ENCODE measurements at places on chromosomes 4 and X. TPM values are rescaled to one million over a fixed set of nuclear protein-coding genes. Genes with fewer than 3 reads are reported as not detected.

WDR17 gene
- 4.2 TPM for total RNA-seq

CNKSR2 gene
- total RNA-seq, result 3.8 TPM

AMTN gene
- 3.3 TPM for total RNA-seq

SORBS2 gene
- total RNA-seq, result 36.5 TPM

S100G gene
- not detected for total RNA-seq

RASGEF1B gene
- 34.7 TPM for total RNA-seq

GRCh38 chrX:153379971-153380581 lies 21.1 kb downstream of the PNMA6E start:
- H3K36me3 ChIP-seq, result no peaks in the 10 kb centered on the region
- DNase-seq, result no peak
- no peak overlapping the region for H3K4me3 ChIP-seq
- H3K4me1 ChIP-seq, result no peaks in the 10 kb centered on the region

DNA sequence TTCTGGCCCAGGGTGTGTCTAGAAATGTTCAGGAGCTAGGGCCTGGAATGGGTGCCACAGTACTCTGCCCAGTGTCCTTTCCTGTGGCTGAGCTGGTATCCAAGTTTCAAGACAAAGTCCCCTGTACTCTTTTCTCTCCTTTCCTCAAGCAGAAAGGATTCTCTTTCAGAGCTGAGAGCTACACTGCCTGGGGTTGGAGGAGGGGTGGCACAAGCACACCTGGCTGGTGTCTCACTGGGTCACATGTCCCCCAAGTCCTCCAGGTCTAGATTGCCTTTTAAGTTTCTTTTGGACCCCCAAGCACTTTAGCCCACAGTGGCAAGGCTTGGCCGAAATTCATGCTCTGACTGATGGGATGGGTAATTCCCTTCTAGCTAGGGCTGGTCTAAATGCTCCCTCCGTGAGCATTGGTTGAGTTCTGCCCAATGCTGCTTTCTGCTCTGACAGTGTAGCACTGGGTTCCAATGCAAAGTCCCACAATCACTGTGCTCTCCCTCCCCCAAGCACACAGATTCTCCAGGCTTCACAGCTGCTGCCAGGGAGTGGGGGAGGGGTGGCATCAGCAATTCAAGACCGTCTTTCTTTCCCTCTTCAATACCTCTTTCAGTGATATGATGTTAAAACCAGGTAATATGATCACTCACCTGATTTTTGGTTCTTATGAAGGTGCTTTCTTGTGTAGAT lies 47.8 kb downstream of the BEX3 start:
- no peak overlapping the region for H3K4me3 ChIP-seq
- no peaks in the 10 kb centered on the region for H3K36me3 ChIP-seq

- H3K36me3 ChIP-seq, result no peaks in the 10 kb centered on the region
- DNase-seq, result no peak
- peaks cover 92% of the 10 kb centered on the region for H3K27me3 ChIP-seq
- no peak overlapping the region for H3K4me3 ChIP-seq
- peak overlapping the region; percentile 8 for H3K27ac ChIP-seq
- H3K4me1 ChIP-seq, result peaks cover 31% of the 10 kb centered on the region
Measured at GRCh38 chr4:80195441-80196140, 1.7 kb upstream of the PRDM8 start.

DNA sequence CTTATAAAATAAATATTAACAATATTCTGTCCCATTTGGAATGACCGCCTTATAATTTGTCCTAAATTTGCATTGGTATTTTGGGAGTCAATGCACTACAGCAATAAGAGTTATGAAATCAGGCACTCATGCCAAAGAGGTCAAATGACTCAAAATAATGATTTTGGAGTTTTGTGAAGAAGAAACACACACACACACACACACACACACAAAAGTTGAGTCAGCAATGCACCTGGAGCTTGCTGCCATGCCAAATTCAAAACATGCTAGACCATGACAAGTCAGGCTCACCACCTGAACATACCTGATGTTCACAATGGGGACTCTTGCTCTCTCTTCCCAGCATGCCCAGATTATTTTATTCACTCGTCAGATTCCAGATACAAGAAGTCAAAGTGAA lies 56.7 kb downstream of the PROM1 start:
- H3K27me3 ChIP-seq, result no peaks in the 10 kb centered on the region
- no peak overlapping the region for H3K4me3 ChIP-seq
- no peak overlapping the region for H3K27ac ChIP-seq
- H3K4me1 ChIP-seq, result no peaks in the 10 kb centered on the region

DNA sequence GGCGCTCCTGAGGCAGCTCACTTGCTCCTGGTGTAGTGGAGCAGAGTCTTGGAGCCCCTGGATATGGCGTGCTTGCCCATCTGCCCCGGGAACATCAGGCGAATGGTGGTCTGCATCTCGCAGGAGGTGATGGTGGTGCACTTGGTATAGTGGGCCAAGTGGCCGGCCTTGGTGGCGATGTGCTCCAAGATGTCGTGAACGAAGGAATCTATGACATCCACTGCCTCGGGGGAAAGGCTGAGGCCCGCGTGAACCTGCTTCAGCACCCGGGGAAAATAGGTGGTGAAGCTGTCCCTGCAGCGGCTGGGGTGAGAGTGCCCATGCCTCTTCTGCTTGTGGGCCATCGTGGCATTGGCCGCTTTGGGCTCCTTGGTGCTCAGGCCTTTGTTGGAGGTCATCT lies 58.1 kb upstream of the TMSB15B start:
- H3K4me1 ChIP-seq, result no peaks in the 10 kb centered on the region
- DNase-seq, result no peak
- no peak overlapping the region for H3K27ac ChIP-seq
- no peak overlapping the region for H3K4me3 ChIP-seq

DNA sequence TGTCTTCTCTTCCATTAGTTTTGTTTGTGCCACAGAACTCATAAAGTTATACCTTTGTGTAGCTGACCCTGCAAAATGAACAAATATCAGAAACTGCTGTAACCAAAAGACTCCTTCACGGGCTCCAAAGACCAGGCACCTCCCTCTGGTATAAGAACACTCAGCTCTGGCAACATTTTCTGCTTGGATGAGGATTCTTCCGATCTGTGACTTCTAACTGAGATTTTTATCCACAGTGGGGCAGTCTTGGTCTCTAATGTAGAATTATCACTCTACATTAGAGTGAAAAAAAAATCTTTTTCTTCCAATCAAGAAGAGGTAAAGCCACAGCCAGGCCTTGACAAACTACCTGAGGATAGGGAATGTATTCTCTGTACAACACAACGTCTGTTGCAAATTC lies 38.5 kb upstream of the PRSS48 start:
- H3K4me1 ChIP-seq, result no peaks in the 10 kb centered on the region
- peak; percentile 42 for DNase-seq
- H3K27ac ChIP-seq, result no peak overlapping the region
- no peaks in the 10 kb centered on the region for H3K27me3 ChIP-seq
- no peaks in the 10 kb centered on the region for H3K36me3 ChIP-seq

GRCh38 chr4:173413036-173413435 lies 14.1 kb upstream of the SCRG1 start:
- H3K27ac ChIP-seq, result peak overlapping the region; percentile 33
- no peak overlapping the region for H3K4me3 ChIP-seq
- no peaks in the 10 kb centered on the region for H3K27me3 ChIP-seq
- H3K36me3 ChIP-seq, result no peaks in the 10 kb centered on the region
- DNase-seq, result no peak
- peaks cover 75% of the 10 kb centered on the region for H3K4me1 ChIP-seq

- no peaks in the 10 kb centered on the region for H3K27me3 ChIP-seq
- no peak for DNase-seq
- no peaks in the 10 kb centered on the region for H3K4me1 ChIP-seq
- H3K27ac ChIP-seq, result peak overlapping the region; percentile 88
Measured at GRCh38 chr4:40238700-40239548, 42.1 kb downstream of the RHOH start.

DNA sequence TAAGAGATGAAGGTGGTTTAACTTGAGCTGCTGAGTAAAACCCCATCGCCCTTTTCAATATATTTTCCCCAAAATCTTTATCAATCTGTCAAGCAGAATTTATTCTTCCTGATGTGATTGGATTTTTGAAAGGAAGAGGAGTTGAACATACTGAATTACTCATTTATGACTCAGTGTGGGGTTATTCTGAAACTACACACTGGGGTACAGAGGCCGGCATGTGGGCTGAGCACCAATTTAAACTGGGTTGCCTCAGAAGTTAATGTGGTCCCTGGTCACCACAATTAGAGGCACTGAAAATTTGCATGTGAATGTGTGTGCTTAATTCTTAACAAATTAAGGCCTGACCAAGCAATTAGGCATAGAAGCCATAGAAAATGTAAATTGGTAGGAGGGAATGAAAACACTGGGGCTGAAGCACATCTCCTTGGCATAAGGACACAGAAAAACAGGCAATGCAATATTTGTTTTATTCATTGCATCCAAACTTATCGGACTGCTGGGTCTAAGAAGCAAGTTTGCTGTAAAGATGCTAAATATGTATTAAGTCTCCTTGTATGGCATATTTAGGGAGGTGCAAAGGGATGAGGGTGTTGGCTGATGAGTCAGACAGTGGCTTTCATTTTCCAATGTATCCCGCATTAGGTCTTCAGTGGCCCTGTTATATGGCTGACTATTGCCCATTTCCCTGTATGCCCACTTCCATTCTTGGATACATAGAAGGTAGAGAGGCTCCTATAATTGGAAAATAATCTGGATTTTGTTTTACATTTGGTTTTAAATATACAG lies 170.9 kb downstream of the IL15 start:
- no peak for DNase-seq
- H3K4me3 ChIP-seq, result no peak overlapping the region

DNA sequence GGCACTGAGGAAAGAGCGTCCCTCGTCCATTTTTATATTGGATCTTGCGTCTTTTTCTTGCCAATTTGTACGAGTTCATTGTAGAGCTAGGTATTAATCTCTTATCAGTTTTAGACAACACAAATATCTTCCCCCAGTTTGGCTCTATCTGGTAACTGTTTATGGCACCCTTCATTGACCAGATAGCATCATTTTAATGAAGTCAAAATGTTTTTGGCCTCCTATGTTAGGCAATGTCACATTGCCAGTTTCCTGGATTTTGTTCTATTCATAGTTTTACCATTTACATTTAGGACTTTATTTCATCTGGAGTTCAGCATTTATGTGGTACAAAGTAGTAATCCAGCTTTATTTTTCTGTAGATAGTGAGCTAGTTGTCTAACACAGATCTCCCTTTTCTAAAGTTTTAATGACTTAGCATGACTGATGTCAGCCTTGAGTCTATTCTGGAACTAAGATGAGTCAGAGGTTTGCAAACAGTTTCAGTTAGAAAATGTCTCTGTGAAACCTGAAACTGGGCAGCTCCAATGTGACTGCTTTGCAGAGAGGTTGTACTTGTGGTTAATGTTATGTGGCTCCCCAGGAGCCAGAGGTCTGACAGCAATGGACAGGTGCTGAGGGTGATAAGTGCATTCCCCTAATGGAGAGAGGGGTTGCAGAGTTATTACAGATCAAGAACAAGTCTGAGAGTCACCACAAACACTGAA lies 5.3 kb upstream of the STBD1 start:
- H3K4me1 ChIP-seq, result peaks cover 5% of the 10 kb centered on the region
- H3K36me3 ChIP-seq, result no peaks in the 10 kb centered on the region
- DNase-seq, result no peak
- no peaks in the 10 kb centered on the region for H3K27me3 ChIP-seq
- H3K4me3 ChIP-seq, result no peak overlapping the region

- no peaks in the 10 kb centered on the region for H3K36me3 ChIP-seq
- no peaks in the 10 kb centered on the region for H3K27me3 ChIP-seq
- H3K4me3 ChIP-seq, result no peak overlapping the region
Measured at GRCh38 chr4:112184438-112184837, 39.2 kb downstream of the FAM241A start.

DNA sequence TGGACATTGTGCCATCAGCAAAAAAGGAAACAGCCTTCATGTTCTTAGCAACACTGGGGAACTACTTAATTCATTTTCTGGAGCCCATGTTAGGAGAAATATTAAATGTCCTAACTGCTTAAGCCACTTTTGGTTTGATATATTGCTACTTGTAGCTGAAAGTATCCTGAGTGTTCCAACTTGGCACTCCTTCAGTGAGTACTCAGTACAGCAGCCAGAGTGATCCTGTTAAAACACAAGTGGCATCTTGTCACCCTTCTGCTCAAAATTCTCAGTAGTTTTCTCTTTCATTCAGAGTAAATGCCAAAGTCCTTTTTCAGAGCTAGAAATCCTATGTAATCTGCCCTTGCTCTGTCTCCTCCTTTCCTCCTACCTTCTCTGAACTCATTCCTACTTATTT lies 522.0 kb downstream of the GRID2 start:
- H3K27me3 ChIP-seq, result no peaks in the 10 kb centered on the region
- H3K36me3 ChIP-seq, result no peaks in the 10 kb centered on the region
- no peak overlapping the region for H3K4me3 ChIP-seq
- H3K27ac ChIP-seq, result no peak overlapping the region

DNA sequence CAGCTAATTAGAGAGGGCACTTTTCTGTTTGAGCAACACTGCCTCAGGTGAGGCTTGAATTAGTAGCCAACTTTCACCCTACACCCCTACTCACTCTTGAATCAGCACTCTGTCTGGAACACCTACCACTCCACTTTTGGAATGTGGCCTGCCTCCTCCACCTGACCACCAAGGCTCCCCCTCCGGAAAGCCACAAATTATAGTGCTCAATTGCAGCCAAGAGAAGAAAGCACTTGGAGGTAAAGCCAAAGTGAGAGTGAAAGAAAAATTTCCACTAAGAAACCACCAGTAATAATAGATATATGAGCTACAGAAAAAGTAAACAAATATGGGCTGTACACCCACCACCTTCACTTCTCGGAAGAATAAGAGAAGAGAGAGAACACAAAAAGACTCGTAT lies 41.1 kb downstream of the PPP3CA start:
- no peaks in the 10 kb centered on the region for H3K36me3 ChIP-seq
- peak overlapping the region; percentile 54 for H3K27ac ChIP-seq
- no peak for DNase-seq
- no peak overlapping the region for H3K4me3 ChIP-seq

DNA sequence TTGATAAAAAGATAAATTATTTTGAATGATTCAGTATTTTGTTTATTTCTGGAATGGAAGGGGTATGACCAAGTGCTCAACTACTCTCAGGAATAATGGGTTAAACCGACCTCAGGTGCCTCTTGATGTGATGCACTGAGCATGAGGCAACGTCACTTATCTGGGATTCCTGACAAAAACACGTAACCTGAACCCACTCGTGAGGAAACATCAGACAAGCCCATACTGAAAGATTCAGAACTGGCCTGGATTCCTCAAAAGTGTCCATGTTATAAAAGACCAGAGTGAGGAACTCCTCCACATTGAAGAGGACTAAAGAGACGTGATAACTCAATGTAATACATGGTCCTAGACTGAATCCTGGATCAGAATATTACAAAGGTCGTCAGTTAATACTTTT lies 144.0 kb downstream of the FNIP2 start:
- no peak overlapping the region for H3K4me3 ChIP-seq
- DNase-seq, result no peak
- no peaks in the 10 kb centered on the region for H3K36me3 ChIP-seq
- H3K4me1 ChIP-seq, result no peaks in the 10 kb centered on the region

DNA sequence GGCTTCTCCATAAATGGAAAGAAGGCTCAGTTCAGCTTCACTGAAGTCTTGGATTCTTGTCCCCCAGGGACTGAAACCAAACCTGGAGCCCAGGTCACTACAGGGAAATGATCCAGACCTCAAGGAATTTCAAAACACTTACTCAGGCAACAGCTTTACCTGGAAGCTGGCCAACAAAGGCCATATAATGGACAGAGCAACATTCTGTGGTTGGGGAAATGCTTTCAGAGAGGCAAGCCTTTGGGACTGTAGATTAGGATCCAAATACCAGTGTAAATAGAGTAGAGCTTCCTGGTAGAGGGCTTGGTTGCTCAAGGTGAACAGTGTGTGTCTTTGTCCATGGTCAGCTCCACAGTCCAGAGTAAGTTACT lies 57.0 kb upstream of the PROM1 start:
- no peak overlapping the region for H3K4me3 ChIP-seq
- H3K4me1 ChIP-seq, result no peaks in the 10 kb centered on the region
- no peak for DNase-seq

GRCh38 chrX:136839196-136839595 lies 41.3 kb downstream of the RBMX start:
- H3K4me3 ChIP-seq, result no peak overlapping the region
- H3K27ac ChIP-seq, result no peak overlapping the region
- H3K4me1 ChIP-seq, result no peaks in the 10 kb centered on the region
- H3K36me3 ChIP-seq, result no peaks in the 10 kb centered on the region
- no peak for DNase-seq

All from left lung (tissue), 14 donors.